ENCODE measurements at places on chromosomes 5 and 9.

DNA sequence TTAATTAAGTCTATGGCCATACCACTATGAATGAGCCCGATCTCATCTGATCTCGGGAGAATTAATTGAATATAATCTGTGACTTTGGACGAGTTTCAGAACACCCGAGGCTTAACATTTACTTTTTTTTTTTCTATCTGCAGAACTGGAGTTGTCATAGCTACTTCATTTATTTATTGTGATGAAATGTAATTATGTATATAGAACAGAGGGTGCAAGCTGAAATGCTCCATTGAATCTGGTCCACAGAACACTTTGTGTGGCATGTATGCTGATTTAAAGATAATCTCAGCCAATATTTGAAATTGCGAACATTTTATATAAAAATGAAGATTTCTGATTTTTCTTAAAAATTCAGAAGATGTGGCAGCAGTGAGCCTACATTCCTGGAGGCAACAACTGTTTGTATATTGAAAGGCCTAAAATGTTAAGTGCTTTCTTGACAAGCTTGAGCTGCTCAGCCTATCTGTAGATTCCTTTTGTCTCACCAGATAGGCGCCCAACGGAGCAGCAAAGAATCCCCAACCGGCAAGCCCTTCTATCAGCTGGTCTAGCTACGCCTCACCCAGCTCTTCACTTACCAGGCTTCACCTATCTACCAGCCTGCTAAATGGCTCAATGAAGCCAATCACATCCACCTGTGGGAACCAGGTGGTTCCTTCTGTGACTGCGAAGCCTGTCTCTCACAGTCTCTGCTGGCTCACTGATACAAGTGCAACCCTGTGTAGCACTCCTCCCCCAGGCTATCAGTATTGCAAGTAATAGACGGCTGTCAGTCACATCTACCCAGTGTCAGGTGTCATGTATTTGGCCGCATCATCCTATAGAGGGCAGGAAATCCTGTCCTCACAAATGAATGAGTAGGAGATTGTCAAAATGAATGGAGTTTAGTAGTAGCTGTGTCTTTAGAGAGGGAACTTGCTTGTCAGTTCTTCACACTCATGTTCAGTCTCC lies 170.6 kb upstream of the MRPS30 start:
- DNase-seq, result no peak

DNA sequence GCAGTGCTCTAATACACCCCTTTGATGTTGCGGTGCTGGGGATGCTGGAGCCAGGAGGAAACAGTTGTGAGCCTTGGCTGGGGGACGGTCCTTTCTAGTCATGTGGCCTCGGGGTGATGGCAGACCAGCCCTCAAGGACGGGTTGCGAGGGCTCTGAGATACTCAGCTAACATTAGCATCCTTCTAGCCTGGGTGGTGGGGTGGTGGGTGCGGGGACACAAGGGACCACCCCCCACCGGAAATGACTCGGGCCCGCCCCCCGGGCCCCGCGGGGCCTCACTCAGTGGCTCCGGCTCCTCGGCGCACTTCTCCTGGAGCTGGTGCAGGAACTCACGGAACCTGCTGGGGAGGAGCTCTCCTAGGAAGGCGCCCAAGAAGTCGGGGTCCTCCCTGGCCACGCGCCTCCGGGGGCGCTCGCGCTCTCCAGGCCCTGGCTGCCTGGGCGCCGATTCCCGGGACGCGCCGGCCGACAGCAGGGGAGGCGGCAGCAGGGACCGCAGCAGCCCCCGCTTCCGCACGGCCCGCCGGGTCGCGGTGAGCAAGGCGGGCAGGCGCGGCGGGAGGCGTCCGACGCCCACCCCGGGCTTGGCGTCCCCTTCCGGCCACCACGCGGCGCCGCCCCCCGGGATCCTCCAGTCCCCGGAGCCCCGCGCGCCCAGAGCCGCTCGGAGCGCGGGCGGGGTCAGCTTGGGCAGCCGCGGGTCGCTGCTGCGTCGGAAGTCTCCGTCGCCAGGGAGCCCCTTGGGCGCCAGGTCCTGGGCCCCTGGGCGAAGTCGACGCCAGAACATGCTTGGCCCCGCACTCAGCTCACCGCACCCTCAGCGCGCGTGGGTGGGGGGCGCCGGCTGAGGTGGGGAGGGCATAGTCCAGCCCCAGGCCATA lies 873 bp downstream of the C9orf50 start:
- no peak for DNase-seq

DNA sequence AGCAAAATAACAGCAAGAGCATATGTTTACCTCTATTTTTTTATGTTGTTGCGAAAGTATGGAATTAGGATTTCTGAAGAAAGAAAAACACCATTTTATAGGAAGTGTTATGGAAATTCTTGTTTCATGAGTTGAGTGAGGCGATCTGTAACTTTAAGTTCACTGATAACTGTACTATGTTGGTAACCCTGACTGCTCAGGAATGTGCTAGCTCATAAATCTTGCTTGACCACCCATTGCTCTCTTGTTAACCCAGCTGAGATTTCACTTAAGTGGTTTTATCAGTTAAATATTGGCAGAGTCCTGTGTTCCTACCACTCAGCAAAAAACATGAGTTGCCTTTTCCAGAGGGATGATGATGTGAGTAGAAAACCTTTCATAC lies 91.1 kb upstream of the STARD4 start:
- DNase-seq, result no peak

GRCh38 chr9:130984521-130984920 lies 24.5 kb upstream of the LAMC3 start:
- no peak for DNase-seq

- DNase-seq, result no peak
Observed at GRCh38 chr9:104280711-104281110, 186.6 kb downstream of the SMC2 start.

DNA sequence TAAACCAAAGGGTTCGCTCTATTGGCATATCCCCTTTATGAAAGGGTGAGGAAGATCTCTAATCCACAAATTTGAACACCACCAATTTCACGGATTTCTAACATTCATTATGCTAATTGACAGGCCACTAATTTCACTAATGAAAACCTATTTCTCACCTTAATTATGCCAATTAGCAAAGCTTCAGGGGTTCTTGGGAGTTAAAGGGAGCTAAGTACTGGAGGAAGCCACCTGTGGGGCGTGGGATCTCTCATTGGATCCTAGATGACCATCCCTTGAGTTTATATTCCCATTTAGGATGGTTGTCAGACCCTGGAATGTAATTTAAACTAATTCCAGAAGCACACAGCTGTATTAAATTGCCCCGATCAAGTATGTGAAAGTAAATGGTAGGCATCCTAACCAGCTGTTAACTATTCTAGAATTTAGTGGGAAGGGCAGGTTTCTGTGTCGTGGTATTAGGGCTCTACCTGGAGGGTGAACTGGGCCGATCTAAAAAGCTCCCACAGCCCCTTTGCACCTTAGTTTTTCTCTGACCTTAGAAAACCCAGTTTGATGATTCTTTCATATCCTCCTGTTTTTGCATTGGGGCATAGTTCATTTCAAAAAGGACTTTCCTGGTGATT lies 77.1 kb downstream of the C9orf152 start:
- no peak for DNase-seq

DNA sequence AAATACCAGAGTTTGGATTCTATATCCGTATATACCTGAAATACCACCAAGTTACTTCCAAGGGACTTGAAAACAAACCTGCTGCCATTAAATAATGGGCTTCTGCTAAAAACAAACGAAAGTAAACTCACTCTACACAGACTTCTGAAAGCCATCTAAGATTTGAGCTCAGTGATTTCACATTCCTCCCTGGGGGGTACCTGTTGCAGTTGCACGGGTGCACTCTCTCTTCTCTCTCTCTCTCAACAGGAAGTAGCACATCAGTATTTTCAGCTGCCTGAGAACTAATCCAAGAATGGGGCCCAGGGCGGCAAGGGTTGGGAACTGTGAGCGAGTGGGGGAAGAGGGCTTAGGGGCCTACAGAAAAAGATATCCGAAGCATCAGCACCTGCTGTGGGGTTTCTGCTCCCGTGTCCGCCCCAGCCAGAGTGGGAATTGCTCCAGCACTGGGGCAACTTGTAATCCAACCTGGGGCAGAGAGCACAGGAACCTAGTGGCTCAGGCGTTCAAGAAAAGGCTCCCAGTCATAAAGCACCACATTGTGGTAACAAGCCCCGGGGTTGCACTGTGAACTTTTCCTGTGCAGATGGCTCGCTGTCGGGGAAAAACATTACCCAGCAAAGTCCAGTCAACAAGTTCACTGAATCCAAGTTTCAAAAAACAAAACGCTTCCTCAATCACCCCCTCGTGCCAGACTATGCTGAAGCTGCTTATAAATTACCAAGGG lies 99.8 kb downstream of the EFNA5 start:
- no peak for DNase-seq

DNA sequence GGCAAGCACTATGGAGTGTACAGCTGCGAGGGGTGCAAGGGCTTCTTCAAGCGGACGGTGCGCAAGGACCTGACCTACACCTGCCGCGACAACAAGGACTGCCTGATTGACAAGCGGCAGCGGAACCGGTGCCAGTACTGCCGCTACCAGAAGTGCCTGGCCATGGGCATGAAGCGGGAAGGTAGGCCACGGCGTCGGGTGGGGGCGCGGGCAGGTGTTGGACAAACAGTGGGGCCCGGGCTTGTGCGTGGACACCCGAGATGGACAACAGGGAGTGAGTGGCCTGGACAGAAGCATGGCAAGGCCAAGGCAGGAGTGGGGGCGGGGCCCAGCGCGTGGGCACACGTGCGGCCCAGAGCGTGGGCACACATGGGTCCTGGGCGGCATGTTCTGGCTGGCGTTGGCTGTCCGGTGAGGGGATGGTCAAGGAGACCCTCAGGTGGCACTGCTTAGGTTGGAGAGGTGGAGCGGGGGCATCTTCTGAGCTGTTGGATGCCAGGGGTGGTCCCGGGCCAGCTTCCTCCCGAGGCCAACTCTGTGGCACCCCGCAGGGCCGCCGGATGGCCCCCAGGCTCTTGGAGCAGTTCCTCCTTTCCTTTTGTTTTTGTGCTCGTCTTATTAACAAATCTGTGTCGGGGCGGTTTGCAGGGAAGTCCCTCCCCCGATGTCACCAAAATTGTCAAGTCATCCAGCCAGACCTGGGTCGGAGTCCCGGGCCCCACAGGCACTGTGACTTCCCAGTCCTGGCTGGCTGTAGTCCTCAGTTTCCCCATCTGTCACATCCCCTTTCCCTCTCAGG lies 82.9 kb downstream of the RXRA start:
- no peak for DNase-seq

DNA sequence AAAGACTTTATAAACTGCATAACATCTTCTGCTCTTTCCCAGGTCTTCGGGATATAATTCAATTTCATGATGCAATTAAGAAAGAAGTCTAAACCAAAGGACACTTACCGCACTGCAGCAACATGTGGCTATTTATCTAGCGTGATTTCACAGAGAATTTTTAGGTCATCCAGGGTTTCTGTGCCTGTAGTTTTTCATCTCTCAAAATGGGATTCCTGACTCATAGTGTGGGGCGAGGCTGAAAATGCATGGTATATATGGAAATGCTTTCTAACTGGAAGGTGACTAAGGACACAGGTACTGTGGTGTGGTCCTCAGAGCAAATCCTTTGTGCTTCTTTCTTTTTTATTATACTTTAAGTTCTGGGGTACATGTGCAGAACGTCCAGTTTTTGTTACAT lies 557.7 kb upstream of the KLF4 start:
- DNase-seq, result no peak

DNA sequence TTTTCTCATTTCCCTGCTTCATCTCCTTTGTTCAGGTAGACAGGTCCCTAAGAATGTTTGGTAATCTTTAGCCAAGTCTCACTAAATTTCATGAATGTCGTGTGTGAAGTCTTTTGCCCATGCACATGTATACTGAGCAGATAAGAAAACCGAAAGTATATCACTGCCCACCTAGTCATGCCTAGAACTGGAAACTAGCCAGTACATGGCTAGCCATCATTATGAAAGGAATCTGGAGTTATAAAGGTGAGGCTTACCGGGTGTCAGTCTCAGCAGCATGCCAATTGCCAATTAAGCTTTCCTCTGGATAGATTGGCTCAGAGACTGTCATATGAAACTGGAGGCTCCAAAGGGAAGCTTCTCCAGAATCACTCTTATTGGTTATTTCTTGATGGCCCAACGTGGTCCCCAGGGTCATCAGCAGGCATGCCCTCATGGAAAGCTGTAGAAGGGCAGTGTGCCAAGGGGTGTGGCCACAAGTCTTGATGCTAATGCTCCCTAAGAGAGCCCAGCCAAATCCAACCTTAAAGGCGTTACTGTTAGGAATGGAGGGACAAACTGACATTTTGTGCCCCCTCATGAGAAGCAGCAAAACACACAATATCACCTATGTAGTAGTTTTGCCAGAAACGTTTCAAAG lies 307.3 kb upstream of the PIK3R1 start:
- no peak for DNase-seq

DNA sequence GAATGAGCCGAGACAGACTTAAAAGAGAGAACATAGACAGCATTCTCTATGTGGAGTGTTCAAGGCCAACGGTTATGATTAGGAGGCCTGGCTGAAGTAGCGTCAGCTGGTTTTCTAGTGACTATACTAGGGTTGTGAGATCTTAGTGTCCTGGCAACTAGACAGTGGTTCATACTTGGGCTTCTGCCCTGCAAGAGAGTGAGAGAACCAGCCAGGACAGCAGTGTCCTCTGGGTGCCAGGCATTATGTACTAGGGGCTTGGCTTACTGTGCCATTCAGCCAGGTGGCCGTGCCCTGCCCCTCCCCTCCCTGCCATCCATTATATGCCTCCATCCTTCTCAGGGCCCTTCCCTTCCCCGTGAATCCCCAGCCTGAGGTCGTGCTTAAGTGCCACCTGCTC lies 56.8 kb downstream of the TRIO start:
- DNase-seq, result no peak

- no peak for DNase-seq
Observed at GRCh38 chr5:105146867-105147266, 1584.3 kb upstream of the NUDT12 start.

- no peak for DNase-seq
Observed at GRCh38 chr9:87707805-87708506, 18.0 kb upstream of the CTSL start.

DNA sequence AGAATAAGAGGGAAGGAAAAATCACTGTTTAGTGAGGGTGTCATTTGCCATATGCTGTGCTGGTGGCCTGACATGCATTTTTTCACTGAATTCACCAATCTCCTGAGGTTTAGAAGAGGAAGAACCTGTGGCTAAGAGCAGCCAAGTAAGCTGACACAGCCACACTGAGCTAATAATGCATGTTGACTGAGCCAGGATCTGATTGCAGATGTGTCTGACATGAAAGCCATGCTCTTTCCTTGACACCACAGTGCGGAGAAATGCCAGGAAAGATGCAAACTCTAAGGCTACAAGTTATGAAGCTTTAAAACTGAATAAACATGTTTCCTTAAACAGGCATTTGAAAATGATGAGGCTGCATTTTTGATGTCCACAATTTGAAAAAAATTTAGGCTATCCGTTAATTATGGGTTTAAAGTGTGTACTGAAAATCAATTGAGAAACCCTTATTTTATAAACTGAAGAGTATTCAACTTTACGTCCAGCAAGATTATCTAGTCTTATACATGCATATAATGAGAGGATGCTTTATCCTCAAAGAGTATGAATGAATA lies 208.6 kb downstream of the FBN2 start:
- no peak for DNase-seq

- no peak for DNase-seq
Observed at GRCh38 chr5:176155922-176156359, 82.3 kb upstream of the SIMC1 start.

- no peak for DNase-seq
Observed at GRCh38 chr9:89523948-89524347, 26.0 kb upstream of the SEMA4D start.
